ENCODE measurements at places on chromosomes 7 and 10.

GRCh38 chr10:131391936-131392335 is 80.4 kb upstream of the TCERG1L start:
- DNase-seq: no peak

DNA sequence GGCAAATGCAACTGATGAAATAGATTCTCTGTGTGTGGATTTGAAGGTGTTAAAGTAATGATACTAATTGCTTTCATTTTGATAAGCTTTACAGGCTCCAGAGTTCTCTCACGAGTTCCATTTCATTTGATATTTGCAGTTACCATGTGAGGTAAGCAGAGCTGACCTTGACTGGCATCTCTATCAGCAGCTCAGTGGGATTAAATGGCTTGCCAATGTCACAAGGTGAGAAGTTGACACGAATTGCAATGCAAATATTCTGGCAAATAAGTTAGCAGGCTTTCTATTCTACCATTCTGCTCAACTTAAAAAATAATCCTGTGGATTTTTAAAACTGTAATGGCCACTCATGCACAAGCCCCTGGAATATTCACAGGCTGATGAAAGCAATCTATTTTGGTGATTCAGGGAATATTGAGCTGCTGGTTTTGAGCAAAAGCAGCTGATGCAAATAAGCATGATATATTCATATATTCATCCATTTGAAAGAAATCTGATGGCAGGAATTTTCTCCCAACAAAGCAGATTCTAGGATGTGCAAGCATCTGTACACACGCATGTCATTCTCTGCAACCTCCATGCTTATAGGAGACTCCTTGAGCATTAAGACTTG is 64.5 kb upstream of the ANKRD1 start:
- no peak for DNase-seq

DNA sequence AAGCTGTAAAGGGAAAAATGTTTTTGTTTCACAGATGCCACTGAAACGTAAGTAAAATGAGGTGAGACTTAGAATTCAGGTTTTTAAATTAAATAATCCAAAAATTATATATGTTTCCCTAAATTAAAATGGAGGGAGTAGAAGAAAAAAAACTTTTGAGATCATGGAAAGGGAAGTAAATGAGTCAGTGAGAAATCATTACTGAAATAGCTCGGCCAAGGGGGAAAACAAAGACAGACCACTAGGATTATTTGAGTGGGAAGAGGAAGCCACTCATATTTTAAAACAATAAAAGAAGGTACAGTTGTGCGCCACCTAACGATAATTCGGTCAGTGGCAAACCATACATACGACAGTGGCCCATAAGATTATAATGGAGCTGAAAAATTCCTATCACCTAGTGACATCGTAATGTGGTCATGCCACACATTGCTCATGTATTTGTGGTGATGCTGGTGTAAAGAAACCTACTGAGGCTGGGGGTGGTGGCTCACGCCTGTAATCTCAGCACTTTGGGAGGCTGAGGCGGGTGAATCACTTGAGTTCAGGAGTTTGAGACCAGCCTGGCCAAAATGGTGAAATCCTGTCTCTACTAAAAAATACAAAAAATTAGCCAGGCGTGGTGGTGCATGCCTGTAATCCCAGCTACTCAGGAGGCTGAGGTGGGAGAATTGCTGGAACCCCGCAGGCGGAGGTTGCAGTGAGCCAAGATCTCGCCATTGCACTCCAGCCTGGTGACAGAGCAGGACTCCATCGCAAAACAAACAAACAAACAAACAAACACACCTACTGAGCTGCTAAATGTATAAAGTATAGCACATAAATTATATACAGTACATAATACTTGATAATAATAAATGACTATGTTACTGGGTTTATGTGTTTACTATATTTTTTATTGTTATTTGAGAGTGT is 64.7 kb downstream of the MKX start:
- DNase-seq: no peak

- DNase-seq: no peak
Observed at GRCh38 chr7:32330602-32331001, 159.6 kb downstream of the LSM5 start.

DNA sequence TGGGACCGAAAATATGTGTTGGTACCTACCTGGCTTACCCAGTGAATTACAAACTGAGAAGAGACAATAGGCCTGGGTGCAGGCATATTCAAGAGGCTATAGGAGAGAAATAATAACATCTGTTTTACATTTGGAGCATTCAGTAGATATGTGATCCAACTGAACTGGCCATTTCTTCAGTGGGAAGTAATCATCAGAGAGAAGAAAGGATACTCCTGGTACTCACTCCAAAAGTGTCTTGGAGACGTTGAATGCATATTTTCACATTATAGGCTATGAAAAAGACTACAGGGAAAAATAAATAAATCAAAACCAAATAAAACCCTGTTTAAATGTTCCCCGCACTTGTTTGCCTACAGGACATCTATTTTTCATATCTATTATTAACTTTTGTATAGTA is 1680.3 kb downstream of the REEP3 start:
- no peak for DNase-seq

- DNase-seq: no peak
Observed at GRCh38 chr7:116332766-116333165, 122.4 kb downstream of the TES start.

- no peak for DNase-seq
Observed at GRCh38 chr10:116364868-116365267, 40.6 kb downstream of the CCDC172 start.

DNA sequence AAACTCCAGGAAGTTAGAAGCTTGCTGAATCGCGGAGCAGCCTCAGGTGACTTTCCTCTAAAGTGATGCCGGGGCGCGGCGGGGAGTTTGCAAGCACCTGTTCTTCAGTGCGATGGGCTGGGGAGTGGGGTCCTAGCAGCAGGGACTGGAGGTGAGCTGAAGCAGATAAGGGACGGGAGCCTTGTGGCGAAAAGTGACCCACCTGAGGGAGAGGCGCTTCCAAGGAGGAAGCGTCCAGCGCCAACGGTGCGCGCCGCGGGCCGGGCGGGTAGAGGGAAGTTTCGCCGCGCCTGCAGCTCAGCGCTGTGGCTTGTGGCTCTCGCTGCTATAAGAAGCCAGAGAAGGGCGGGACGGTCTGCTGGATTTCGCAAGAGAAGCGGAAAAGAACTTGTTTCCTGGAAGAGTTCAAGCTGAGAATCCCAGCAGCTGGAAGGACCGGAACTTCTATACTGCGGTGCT is at the start of gene STEAP4:
Gene STEAP4, minus strand, starts transcription at position 305 of the 459 bp plus-strand sequence. CDS start 22,625 bp downstream, outside the sequence.
- DNase-seq: peak; percentile 51

GRCh38 chr7:50216626-50217025 is 87.9 kb upstream of the IKZF1 start:
- no peak for DNase-seq

DNA sequence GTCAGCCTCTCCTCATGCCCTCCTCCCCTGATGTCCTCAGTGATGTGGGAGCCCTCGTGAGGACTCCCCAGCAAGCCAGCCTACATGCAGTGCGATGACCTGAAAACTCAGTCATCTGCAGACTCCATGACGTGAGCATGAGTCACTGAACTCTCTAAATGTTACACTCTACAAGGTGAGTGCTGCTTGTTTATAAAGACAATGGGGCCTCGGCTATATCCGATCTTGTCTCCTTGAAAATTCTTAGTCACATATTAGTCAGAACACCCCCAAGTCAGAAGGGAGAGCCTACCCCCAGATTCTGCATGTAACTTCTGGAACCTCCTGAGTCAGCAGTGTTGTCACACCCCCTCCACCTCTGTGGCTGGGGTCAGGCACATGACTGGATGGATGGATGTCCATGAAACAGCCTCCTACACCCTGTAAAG is 673.8 kb downstream of the INHBA start:
- DNase-seq: peak; percentile 61

- DNase-seq: peak; percentile 51
Observed at GRCh38 chr7:28626624-28627262, 214.4 kb downstream of the CREB5 start.

DNA sequence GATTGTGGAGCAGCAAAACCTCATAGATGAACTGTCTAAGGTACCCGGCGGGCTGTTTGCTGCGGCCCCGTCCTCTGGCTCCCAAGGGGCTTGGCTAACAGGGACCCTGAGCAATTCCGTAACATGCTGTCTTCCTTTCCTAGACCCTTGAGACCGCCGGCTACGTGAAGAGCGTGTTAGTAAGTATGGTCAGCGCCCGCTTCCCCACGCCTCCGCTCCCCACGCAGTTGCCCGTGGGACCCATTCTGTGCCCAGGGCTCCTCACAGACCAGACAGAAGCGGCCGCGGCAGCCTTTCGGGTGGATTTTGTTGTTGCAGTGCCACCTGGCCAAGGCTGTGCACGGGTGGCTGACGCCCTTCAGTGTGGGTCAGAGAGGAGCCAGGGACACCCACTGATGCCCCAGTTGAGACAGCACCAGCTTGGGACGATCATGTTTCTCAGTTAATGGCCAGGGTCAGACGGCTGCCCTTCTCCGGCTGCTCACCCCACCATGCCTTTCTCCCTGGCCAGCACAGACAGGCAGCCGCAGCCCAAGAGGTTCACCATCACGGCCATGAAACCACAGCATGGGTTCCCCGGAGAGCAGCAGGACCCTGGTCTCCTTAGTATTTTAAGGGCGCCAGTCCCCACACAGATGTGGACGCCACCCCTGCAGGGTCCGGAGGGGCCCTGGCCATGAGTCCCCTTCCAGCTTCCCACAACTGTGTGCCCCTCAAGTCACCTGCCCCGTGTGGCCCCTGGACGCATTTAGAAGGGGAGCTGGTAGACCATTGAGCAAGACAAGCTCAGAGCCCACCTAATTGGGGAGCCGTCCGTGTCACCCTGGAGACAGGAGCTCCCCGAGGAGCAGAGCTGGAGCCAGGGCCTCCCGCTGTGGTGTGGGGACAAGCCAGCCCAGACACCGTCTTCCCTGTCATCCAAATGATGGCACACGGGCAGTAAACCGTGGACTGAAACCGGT is 49.4 kb upstream of the DPYSL4 start:
- DNase-seq: no peak

DNA sequence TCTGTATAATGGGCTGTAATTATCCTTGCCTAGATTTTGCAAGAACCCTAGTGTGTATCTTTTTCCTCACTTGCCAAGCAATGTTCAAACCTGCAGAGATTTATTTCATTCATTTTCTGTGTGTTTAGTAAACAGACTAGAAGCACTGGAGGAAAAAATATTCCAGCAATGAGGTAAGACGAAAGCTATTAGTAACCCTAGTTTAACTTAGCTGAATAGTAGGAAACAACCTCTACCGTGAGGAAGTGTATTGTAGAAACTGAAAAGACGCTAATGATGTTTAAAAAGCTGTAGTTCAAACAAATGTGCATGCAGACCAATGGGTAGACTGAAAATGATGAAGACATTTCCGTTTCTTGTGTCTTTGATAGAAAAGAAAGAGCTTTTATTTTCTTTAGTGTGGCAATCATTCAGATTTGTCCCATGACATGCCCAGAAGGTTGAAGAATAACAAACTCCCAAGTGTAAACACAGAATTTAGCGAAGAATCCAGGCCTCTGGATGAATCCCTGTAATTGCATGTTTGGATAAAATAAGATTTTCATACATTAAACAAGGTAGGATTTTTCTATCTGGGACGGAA is 20.7 kb downstream of the CAV1 start:
- DNase-seq: no peak

GRCh38 chr10:97499561-97500296 is 1.0 kb downstream of the UBTD1 start:
- peak; percentile 84 for DNase-seq

GRCh38 chr7:99312316-99313203 is 13.1 kb upstream of the ARPC1A start:
- DNase-seq: peak; percentile 89

DNA sequence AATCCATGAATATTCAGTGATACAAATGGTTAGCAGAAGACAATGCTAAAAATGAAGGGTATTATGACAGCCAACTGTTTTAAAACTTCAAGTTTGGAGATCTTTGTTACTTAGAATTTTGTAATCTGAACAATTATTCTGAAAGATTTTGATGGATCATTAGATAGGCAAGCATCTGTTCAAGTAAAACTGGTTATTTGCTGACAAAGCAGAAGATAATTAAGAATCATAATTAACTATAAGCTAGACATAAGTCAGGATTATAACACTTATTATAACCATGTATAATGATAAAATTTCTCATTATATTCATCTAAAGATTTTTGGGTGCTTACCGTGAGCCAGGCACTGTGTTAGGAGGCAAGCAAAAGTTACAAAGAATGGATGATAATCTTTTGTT is 1145.1 kb downstream of the CNTNAP2 start:
- no peak for DNase-seq

DNA sequence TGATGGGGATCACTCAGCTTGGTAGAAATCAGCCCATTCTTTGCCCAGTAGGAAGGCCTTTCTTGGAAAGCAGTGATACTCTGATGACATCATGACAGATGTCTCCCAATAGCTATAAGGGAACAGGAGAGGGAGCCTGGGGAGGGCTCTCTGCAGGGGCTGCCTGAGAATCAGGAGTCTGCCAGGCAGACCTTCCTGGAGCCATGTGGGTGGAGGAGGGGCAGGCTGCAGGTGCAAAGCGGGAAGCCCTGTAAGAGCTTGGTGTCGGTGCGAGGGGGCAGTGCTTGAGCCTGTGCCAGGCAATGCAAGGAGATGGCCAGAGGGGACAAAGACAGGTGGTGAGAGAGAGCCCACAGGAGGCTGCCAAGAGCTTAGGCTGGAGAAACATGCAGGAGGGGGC is 5.0 kb upstream of the TNS3 start:
- DNase-seq: no peak

DNA sequence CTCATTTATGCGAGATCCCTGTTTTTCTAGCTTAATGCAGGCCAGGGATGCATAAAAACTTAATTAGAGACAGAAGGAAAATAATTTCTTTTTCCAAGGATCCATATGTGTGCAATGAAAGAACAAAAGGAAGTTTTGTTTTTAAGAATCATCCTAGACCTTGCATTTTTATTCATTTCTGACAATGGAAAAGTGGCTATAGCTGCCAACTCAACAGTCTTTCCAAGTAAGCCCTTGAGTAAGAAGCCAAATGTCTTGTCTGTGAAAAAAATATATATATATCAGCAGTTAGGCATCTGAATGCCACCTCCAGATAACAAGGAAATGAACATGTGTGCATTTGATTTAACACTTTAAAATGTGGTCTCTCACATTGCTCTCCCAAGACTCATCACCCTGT is 1397.6 kb downstream of the GATA3 start:
- DNase-seq: no peak

- DNase-seq: no peak
Observed at GRCh38 chr7:11988186-11988585, 156.2 kb upstream of the THSD7A start.

- DNase-seq: peak; percentile 84
Observed at GRCh38 chr7:121544726-121545125, 148.6 kb upstream of the FAM3C start.

- no peak for DNase-seq
Observed at GRCh38 chr7:11616466-11616865, 215.5 kb downstream of the THSD7A start.

Data from adipocyte (in vitro differentiated cells).